ENCODE measurements at places on chromosomes 16 and 17.

DNA sequence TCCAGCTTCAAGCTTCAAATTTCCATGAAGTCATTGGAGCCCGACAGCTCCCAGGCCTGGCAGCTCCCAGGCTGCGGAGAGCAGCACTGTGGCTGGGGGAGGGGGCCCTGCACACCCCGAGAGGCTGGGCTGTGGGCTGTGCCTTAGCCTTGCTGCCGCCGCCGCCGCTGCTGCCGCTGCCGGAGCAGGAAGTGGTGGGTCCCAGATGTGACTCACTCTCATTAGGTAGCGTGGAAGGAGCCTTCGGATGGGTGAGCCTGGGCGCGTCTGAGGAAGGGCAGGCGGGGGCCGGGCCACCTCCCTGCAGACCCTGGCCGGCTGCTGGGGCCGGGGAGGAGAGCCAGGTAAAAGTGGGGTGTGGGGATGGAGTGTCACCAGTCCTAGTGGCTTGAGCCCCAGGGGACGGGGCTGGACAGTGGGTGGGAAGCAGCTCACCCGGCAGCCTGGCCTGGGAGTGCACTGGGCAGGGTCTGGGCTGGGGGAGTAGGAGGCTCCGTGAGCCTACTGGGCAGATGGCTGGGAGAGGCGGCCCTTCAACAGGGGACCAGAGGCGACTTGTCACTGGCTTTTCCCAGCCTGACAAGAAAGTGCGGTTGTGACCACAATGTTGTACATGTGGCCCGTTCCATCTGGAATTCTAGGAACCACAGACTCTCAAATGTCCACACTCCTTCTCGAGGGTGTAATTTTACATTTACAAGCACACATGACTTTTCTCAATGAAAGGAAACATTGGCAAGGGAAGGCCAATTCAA is at the start of gene ADCY7:
Gene ADCY7 (plus strand): TSS at position 215 of the 755 bp plus-strand sequence. CDS start 21,629 bp downstream, outside the sequence.
- H3K27ac ChIP-seq: peak within 1 kb of the TSS; percentile 17
- H3K4me3 ChIP-seq: peak within 1 kb of the TSS; percentile 42
- peaks cover 47% of the 10 kb centered on the region for H3K4me1 ChIP-seq
- H3K27me3 ChIP-seq: peaks cover 4% of the 10 kb centered on the region
- H3K36me3 ChIP-seq: no peaks in the 10 kb centered on the region

DNA sequence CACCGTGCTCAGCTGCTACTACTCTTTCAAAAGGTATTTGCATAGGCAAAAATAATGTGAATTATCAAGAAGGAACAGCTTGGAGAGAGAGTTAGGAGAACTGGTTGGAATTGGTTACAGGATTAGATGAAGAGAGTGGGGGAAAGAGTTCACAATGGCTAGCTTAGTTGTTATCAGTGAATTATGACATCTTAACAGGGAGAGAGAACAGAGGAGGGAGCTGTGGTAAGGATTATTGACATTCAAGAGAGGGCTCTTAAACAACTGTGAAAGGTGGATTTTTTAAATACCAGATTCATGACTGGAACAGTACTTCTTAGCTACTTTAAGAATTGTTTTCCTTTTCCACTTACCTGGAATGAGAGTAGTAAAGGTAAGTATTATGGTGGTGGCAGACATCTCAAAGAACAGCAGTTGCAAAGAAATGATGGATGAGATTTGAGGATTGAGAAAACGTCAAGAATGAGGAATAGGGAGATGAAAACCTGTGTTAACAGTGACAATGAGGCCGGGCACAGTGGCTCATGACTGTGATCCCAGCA is 43.9 kb upstream of the SLC5A11 start:
- no peaks in the 10 kb centered on the region for H3K4me1 ChIP-seq
- DNase-seq: no peak
- H3K27me3 ChIP-seq: no peaks in the 10 kb centered on the region
- no peak overlapping the region for H3K4me3 ChIP-seq
- no peak overlapping the region for H3K27ac ChIP-seq

GRCh38 chr17:46741122-46741730 is 77.3 kb downstream of the WNT3 start:
- no peak for DNase-seq
- H3K4me3 ChIP-seq: no peak overlapping the region
- peaks cover 3% of the 10 kb centered on the region for H3K27me3 ChIP-seq

DNA sequence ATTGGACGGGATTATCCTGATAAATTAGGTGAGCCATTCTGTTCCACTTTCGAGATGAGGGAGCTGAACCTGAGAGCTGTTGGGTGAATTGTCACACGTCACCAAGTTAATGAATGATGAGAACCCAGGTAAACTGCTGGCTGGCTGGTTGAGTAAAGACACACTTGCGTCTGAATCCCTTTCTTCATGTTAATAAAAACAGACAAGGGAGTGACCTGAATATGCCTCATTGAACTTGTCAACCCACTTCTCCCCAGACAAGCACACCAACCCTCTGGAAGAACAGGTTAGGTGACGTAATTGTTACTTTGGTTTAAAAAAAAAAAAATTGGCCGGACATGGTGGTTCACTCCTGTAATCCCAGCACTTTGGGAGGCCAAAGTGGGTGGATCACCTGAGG is 400.9 kb upstream of the CDH5 start:
- no peak overlapping the region for H3K27ac ChIP-seq
- peaks cover 50% of the 10 kb centered on the region for H3K4me1 ChIP-seq
- no peak for DNase-seq

- H3K27me3 ChIP-seq: no peaks in the 10 kb centered on the region
- H3K4me3 ChIP-seq: no peak overlapping the region
- H3K27ac ChIP-seq: no peak overlapping the region
Observed at GRCh38 chr16:72673118-72673517, 374.8 kb downstream of the ZFHX3 start.

GRCh38 chr16:66878067-66878466 is 2.2 kb upstream of the PDP2 start:
- DNase-seq: no peak
- peaks cover 5% of the 10 kb centered on the region for H3K27me3 ChIP-seq
- no peak overlapping the region for H3K4me3 ChIP-seq
- H3K36me3 ChIP-seq: no peaks in the 10 kb centered on the region
- no peak overlapping the region for H3K27ac ChIP-seq

DNA sequence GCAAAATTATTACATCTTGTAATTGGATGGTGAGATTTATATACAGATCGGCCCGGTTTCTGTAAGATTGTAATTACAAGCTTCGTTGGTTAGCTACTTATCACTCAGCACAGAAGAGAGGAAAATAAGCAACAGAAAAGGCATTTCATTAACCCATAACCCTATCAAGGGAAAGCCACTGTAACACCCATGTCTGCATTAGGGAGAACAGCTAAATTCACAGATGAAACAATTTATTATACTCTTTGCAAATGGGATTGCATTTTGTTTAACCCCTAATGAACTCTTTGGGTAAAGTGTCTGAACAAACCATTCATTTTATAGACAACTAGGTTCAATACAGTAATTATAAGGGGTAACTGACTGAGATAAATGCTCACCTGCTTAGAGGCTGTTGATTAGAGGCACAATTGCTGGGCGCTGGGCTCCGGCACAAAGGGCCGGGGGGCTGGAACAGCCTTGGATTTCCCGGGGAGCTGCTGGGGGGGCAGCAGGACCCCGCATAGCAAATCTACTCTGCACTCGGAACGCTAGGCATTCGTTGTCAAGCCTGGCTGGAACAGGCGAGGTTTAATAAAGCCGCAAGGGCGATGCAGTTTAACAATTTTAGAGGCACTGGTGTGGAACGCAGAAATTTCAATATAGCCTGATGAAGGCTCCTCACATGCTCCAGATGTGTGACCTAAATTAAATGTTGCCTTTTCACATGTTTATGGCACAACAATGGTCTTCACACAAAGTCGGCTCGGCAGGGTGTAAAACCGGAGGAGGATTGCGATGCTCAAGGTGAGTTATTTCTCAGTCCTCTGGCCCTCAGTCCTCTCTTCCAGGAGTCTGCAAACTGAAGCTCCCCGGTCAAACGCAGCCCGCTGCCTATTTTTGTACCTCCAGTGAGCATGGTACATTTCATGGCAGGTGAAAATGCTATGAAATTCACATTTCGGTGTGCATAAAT is 134.0 kb upstream of the IRX6 start:
- no peak overlapping the region for H3K4me3 ChIP-seq
- DNase-seq: no peak
- H3K27me3 ChIP-seq: peaks cover 43% of the 10 kb centered on the region
- H3K4me1 ChIP-seq: peaks cover 5% of the 10 kb centered on the region

DNA sequence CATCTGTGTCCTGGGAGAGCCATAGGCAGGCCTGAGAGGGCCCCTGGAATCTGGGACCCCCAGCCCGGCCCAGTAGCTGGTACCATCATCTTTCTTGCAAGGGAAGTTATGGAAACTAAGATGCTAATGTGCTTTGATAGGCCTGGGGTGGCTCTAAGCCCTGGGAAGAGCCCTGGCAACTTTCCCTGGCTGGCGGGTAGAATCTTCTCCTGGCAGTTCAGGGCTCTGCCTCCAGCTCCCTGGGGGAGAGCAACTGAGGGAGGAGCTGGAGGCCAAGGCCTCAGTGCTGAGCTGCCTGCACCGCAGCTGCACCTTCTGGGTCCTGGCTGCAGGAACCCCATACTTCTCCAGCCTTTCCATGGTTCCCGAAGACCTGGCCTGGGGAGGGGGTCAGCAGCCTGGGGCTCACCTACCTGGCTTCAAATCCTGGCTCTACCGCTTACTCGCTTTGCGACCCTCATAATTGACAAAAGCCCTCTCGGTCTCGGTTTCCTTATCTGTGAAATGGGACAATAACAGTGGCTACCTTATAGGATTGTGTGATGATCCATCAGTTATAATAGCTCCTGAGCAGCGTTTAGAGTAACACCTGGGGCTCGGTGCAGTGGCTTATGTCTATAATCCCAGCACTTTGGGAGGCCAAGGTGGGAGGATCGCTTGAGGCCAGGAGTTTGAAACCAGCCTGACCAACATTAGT is 333.7 kb downstream of the SEC14L1 start:
- no peaks in the 10 kb centered on the region for H3K27me3 ChIP-seq
- peaks cover 15% of the 10 kb centered on the region for H3K36me3 ChIP-seq
- peak overlapping the region; percentile 23 for H3K27ac ChIP-seq
- DNase-seq: no peak

DNA sequence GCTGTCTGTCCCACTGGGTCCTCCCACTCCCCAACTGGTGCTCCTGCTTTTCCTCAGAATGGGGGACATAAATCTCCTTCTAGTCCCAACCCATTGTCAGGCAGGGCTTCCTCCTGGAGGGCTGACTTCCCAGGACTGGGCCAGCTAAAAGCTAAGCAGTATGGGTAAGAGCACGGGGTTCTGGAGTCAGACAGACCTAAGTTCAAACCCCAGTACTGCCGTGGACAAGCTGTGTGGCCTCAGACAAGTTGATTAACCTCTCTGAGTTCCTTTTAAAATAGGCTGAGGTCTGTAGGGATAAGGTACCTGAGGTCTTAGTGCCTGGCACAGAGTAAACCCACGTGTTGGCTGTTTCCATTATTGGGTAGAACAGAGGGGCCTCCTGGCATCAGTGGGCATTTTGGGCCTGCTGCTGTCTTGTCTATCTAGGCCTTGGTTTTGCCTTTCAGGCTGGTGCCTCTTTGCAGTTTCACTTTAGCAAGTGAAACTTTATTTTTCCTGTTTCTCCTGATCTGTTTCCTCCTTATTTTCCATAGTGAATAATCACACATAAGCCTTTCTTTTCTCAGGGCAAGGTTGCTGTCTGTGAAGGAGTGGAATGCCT is 114.6 kb downstream of the PRKCB start:
- H3K27me3 ChIP-seq: peaks cover 10% of the 10 kb centered on the region
- peaks cover 12% of the 10 kb centered on the region for H3K4me1 ChIP-seq
- no peak for DNase-seq
- H3K27ac ChIP-seq: no peak overlapping the region
- no peak overlapping the region for H3K4me3 ChIP-seq

GRCh38 chr17:71869841-71870545 is 250.8 kb upstream of the SOX9 start:
- no peaks in the 10 kb centered on the region for H3K36me3 ChIP-seq
- no peak overlapping the region for H3K4me3 ChIP-seq

- no peak overlapping the region for H3K27ac ChIP-seq
- H3K36me3 ChIP-seq: no peaks in the 10 kb centered on the region
- H3K4me1 ChIP-seq: no peaks in the 10 kb centered on the region
- H3K4me3 ChIP-seq: no peak overlapping the region
- H3K27me3 ChIP-seq: no peaks in the 10 kb centered on the region
- DNase-seq: no peak
Observed at GRCh38 chr16:58931436-58931835, 197.3 kb upstream of the GOT2 start.

- no peak overlapping the region for H3K4me3 ChIP-seq
- H3K27me3 ChIP-seq: peaks cover 3% of the 10 kb centered on the region
- H3K4me1 ChIP-seq: peaks cover 9% of the 10 kb centered on the region
- H3K27ac ChIP-seq: peak overlapping the region; percentile 88
- H3K36me3 ChIP-seq: peaks cover 48% of the 10 kb centered on the region
Observed at GRCh38 chr17:48074322-48075081, 26.3 kb downstream of the NFE2L1 start.

DNA sequence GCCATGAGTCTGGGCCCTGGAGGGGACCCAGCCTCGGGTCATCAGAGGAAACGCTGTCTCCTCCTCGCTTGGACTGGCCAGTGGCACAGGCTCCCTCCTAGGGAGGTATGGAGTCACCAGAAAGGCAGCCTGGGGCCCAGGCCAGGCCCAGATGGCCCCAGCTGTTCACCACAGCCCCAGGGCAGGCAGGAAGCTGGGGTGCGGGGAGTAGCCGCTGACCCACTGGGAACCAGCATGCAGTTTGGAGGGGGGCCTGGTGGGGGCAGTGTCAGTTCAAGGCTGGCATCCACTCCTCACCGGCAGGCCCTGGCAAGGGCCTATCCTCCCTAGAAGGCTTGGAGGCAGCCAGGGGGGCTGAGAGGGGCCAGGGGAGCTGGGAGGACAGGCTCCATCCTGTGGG is 48.8 kb downstream of the SDK2 start:
- peak; percentile 69 for DNase-seq
- no peaks in the 10 kb centered on the region for H3K36me3 ChIP-seq
- peaks cover 63% of the 10 kb centered on the region for H3K4me1 ChIP-seq
- H3K27me3 ChIP-seq: peaks cover 18% of the 10 kb centered on the region
- no peak overlapping the region for H3K4me3 ChIP-seq

DNA sequence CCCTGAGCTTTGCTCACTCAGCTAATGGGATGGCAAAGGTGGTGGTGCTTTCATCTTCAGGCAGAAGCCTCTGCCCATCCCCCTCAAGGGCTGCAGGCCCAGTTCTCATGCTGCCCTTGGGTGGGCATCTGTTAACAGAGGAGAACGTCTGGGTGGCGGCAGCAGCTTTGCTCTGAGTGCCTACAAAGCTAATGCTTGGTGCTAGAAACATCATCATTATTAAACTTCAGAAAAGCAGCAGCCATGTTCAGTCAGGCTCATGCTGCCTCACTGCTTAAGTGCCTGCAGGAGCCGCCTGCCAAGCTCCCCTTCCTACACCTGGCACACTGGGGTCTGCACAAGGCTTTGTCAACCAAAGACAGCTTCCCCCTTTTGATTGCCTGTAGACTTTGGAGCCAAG is 5.7 kb upstream of the MAPK8IP3 start:
- no peak overlapping the region for H3K4me3 ChIP-seq
- peaks cover 2% of the 10 kb centered on the region for H3K27me3 ChIP-seq
- no peak for DNase-seq
- peaks cover 9% of the 10 kb centered on the region for H3K4me1 ChIP-seq

- H3K4me1 ChIP-seq: peaks cover 39% of the 10 kb centered on the region
- no peak overlapping the region for H3K27ac ChIP-seq
- no peak overlapping the region for H3K4me3 ChIP-seq
Observed at GRCh38 chr16:15523939-15524338, 89.6 kb downstream of the BMERB1 start.

- H3K4me3 ChIP-seq: peak overlapping the region; percentile 24
- no peak for DNase-seq
- H3K27me3 ChIP-seq: peaks cover 4% of the 10 kb centered on the region
- H3K27ac ChIP-seq: peak overlapping the region; percentile 93
Observed at GRCh38 chr16:30372725-30373124, 1.9 kb upstream of the MYL11 start.
